ENCODE measurements at places on chromosomes 7 and 10.

DNA sequence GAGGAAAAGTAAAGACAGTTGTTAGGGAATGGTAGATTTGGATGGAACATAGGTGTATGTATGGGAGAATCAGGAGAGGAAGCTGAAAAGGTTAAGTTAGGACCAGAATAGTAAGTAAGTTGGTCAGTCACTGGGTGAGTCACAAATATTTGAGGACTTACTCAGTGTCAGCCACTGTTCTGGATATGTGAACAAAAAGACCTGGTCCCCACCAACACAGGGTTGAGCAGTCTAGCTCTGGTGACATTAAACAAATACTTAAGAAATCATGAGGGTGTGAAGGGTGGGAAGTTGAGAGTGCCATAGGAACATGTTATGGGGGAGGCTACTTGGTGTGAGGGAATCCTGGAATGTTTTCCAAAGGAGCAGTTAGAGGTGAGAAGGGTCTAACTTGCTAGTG is 246.9 kb downstream of the PTEN start:
- DNase-seq: no peak

- no peak for DNase-seq
These were observed 51.2 kb downstream of the WDFY4 start for GRCh38 chr10:48735836-48736390.

DNA sequence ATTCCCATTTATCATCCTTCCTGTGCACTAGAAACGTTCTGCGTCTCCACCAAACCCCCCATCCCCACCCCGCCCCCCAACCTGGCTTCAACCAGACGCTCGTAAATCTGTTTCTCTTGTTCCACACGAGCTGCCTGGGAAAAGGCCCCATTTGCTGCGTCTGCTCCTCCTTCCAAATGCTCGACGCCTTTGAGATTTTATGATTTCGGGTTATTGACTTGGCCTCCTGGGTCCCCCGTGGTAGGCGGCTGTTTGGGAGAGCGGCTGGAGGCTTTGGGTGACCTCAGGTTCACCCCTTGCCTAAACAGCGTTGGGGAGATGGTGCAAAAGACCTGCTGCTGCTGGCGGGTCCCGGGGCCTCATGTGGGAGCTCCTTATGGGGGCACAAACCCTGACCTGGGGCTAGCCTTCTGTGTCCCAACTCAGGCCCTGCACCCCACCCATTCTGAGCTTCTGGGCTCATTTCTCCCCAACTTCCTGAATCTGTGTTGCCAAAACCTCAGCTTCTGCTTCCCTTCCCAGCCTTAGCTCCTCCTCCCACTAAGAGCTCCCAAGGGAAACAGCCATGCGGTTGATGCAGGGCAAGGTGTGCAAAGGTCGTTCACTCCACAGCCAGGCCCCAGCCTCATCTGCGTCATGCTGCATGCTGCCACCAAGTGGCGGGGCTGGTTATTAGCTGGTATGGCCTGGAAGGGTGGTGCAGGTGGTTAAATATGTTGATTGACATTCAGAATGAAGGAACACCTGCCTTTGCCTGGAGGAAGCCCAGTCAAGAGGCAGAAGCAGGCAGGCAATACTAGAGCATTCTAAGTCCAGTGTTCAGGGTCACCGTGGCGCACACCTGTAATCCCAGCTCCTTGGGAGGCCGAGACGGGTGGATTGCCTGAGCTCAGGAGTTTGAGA is 49.1 kb upstream of the ELN start:
- no peak for DNase-seq

DNA sequence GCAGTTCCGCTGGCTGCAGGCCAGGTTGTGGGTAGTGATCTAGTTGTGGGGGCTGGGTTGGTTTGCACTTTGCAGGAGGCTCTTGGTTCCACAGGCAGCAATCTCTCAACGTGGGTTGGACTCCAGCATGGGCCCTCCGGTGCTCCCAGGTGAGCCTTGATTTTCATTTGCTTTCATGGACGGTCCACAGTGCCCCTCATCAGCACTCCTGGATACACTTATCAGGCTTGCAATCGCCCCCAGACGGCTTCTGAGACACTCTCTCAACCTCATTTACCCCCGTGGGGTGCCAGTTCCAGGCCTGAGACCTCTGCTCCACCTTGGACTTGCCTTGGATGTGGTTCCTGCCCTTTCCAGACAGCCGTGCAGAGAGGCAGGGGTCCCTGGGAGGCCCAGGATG is 31.3 kb upstream of the ZNF273 start:
- DNase-seq: no peak

GRCh38 chr10:47457528-47457820 is 26.4 kb downstream of the ANXA8 start:
- DNase-seq: peak; percentile 21

- DNase-seq: no peak
These were observed 96.6 kb downstream of the ZNF248 start for GRCh38 chr10:37760817-37761216.

DNA sequence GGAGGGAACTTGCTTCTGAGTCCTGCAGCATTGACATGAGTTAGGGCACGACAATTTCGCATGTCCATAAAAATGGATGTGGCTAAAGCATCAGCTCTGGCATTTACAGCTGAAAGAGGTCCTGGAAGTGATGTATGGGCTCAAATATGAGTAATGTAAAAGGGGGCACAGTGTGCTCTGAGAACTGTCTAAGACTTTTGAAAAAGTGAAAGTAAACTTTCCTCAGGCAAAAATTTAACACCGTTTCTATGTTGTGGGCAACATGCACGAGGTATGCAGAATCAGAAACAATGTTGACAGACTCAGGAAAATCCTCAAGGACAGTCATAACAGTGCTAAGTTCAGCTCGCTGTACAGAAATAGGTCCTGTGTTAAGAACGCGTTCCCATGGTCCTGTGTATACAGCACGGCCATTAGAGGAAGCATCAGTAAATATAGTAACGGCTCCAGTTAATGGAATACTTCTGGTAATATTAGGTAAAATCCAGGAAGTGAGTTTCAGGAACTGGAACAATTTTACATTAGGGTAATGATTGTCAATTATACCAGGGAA is 37.9 kb upstream of the AKR1C2 start:
- DNase-seq: no peak

DNA sequence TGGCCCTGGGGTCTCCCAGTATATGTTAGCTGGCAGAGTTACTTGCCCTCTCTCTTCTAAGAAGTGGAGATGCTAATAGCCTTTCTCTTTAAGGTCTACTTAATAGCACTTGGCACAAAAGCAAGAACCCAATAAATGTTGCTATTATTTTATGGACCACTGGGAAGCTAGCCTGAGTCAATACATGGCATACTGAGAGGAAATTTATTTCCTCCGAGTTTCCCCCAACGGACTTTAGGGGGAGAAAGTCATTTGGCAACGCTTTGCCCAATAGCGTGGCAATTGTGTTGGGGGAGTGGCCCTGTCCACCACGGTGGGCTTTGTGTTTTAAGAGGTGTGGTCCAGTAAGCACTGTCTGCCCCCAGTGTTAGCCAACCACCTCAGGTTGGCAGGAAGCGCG is 87.4 kb upstream of the SMNDC1 start:
- DNase-seq: no peak

DNA sequence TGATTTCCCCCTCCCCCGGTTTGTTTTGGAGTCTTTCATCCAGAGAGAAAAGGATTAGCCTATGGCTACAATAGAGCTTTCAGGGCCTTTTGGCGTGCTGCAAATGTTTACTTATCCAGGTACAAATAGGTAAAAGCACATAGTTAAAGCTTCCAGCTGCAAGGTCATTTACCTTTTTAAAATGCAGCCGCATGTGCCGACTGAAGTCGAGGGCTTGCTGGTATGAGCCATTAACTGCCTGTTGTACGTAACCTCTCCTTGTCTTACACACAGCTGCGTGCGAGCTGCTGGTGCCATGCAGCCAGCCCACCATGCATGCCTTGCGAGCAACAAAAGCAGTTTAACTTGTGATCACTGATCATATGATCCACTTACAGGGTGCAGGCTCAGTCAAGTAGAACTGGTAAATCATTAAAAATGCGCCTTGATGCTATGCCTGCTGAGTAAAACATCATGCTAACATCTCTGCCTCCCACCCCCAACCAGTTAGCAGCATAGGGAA is 866.4 kb downstream of the LRMDA start:
- no peak for DNase-seq

DNA sequence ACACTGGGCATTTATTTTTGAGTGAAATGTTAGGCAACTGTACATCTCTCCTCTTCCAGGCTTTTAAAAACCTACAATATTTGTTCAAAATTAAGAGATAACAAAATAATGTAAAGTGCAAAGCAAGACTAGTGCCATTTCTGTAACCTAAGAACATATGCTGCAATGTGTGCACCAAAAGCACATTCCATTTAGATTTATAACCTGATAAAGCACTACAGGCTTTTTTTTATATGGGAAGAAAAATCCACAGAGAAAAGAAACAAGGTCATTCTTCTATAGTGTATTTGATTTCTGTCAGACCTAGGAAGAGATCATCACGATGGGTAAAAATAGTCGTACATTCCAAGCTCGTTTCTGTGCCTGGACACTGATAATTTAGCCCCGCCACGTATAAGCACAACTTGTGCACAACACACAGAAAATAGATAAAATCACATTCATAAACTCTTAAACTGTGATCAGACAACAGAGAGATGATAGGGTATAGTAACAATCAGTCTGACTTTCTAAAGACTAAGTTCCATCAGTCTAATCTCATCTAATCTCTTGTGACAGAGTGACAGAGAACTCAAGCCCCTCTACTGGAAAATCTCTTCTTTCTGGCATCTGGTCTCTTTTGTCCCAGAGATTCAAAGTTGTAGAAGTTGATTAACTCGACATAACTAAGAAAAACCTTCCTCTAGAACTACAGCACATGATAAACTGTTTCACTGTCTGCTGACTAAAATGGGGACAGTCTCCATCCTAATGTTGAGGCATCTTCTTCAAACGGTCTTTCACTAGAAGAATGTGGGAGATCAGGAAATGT is 6.7 kb downstream of the LAMB1 start:
- no peak for DNase-seq

GRCh38 chr7:55970978-55971377 is 6.6 kb downstream of the NIPSNAP2 start:
- no peak for DNase-seq

GRCh38 chr10:112115781-112116385 is 67.7 kb downstream of the GPAM start:
- no peak for DNase-seq

DNA sequence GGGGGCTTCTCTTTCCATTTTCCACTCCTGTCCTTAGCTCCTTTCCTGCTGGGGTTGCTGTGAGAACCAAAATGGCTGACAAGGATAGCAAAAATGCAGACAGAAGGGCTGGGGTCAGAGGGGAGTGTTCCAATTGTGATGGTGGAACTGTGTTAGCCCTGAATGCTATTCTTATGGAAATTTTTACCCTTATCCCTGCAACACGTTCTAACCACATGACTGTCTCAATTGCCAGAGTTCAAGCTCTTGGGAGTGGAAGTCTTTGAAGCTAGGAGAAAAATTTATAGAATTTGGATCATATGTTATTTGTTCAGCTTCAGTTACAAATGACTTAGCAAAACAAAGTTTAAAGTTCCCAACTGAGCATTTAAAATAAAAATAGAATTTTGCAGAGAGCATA is 134.1 kb downstream of the ADCYAP1R1 start:
- DNase-seq: no peak

DNA sequence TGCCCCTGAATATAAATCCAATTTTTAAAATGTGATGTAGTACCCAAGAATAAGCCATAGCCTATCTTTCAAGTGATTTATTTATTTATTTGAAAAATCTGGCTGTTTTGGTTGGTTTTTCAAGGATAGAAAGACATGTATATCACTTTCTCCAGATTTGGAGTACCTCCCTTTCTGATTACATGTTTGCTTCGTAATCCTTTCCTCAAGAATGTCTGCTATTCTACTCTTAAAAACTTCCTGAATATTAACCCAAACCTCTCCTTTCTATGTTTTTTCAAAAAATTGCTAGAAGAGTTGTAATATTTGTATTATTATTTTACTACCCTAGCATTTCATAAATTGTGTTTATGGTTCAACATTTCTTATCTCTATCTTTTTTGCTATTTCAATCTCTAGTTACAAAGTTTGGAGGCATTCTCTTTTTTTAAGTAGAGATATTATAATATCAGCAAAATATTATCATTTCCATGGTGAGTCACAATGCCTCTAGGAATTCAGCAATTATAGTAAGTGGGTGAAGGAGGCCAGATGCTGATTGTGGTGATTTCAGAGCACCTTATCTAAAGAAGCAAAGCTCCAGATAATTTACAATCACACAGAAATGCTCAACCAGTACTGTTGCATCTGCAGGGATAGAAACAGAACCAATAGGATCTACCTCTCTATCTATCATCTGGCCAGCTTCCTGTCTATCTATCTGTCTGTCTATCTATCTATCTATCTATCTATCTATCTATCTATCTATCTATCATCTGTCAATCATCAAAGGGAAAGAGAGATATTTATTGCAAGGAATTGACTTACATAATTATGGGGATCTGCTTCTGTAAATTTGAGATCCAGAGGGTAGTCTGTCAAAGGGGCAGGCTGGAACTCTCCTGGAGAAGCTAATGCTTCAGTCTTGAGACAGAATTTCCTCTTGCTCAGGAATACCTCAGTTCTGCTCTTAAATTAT is 412.5 kb upstream of the SEMA3C start:
- no peak for DNase-seq

DNA sequence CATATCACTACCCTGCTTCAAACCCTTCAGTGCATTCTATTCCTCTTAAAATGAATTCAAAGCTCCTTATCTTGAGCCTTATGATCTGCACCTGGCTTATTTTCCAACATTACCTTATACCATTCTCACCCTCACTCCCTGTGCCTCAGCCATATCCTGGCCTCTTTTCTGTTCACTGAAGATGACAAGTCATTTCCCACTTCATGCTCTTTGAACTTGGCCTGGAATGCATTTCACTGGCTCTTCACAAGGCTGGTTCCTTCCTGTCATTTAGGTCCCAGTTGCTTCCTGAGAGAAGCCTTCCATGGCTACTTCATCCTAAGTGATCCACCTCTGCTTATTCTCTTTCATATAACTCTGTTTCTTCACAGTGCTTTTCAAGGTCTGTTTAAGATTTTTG is 3.2 kb upstream of the LIPF start:
- no peak for DNase-seq

DNA sequence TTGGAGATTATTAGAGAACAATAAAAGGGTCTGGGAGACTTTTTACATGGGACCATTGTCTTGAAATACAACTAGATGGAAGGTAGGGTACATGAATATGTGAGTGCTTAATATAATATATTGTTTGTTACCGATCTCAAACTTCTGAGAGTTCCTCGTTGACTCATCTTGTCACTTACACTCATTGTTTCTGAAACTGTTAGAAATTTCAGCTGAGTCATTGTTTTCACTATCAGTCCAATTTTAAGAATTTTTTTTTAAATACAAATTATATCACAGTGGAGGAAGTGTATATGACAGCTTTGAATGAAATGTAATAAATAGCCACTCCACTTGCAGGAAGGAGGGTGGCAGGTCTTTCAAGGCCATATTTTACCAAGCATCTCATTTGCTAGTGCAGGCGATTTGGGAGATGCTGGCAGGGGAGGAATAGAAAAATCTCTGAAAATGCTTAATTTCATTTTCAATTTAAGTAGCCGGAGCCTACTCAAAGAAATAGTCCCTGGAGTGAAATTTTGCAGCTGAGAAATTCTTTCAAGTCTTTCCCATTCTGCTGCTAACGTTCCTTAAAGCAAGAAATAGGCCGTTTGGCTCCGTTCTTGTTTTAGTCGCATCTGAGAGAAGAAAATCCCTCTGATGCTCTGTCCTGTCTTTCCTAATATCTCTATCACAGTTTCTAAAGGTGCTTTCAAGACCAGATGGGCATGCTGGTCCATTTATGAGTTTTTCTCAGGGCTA is 1404.2 kb upstream of the CELF2 start:
- no peak for DNase-seq
